ENCODE measurements at places on chromosomes 7 and 10.

DNA sequence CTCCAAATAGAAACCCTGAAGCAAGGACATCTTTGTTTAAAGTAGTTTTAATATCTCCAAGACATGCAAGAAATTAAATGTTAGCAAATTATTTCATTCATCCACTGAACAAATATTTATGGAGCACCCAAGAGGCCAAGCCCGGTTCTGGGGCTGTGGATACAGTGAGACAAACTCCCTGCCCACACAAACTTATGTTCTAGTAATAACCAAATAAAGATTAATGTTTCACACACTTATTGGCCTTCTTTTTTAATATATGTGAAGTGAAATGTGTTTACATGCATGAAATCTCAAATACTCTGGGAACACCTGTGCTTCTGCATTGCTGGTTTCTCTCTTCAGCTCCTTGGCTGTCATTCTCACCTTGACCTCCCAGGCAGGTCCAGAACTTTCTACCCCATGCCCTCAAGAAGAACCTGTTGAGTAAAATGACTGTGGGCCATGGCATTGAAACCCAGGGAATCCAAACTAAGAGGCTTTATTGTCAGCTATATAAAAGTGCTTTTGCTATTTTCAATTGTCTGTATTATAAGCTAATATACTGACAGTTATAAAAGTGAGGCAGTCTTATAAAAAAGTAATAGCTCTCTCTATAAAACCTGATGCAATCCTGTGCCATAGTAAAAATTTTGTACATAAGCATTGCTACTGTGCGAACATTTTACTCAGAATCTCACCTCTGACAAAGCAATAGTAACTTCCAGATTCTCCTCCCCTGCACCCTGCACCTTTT is 43.7 kb downstream of the SVIL start:
- DNase-seq: no peak

- no peak for DNase-seq
These were observed 216.0 kb downstream of the KLF6 start for GRCh38 chr10:3568983-3569382.

GRCh38 chr10:112232670-112233069 is 49.1 kb upstream of the GPAM start:
- no peak for DNase-seq

- DNase-seq: no peak
These were observed 5.0 kb upstream of the PTF1A start for GRCh38 chr10:23187155-23187554.

GRCh38 chr7:158052381-158053060 is 535.1 kb downstream of the PTPRN2 start:
- no peak for DNase-seq

DNA sequence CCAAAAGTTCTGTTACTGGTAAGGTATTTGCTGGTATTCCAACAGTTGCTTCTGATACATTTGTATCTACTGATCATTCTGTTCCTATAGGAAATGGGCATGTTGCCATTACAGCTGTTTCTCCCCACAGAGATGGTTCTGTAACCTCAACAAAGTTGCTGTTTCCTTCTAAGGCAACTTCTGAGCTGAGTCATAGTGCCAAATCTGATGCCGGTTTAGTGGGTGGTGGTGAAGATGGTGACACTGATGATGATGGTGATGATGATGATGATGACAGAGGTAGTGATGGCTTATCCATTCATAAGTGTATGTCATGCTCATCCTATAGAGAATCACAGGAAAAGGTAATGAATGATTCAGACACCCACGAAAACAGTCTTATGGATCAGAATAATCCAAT is 131.0 kb downstream of the AASS start:
- DNase-seq: no peak

DNA sequence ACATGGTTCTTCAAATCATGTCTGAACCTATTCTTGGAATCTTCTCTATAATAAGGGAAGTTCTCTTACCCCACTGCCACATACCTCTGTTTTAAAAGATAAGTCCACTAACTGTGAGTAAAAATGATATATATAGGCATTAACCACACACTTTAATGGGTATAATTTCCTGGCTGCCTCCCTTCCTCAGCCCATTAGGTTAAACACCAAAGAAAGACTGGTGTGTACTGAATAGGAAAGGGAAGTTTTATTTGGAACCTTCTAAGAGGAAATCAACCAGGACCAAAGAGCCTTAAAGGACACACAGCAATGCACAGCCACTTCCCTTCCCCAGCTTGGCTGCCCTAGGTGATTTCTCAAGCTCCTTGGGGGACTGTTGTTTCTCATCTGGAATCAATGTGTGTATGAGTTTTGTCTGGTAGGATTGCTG is 5.0 kb upstream of the WBP1L start:
- DNase-seq: no peak

GRCh38 chr7:5231811-5232484 is 41.9 kb downstream of the WIPI2 start:
- no peak for DNase-seq

GRCh38 chr7:40584667-40585433 is 450.0 kb downstream of the SUGCT start:
- DNase-seq: peak; percentile 73

GRCh38 chr7:151736403-151736909 is 140.5 kb downstream of the PRKAG2 start:
- DNase-seq: peak; percentile 99

DNA sequence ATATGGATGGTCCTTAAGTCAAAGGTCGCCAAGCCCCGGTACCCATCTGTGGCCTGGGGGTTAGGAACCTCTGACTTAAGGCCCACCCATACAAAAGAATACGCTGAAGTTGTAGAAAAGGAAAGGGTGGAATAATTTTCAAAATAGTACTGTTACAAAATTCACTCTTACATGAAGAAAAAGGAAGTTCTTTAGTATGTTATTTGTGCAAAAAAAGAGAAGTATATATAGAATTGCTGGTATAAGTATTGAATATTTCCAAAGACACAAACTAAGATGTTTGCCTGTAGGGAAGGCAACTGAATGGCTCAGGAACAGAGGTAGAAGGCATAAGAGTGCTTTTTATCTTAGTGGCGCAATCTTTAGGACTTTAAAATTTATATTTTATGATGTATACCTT is 78.7 kb downstream of the PRLHR start:
- DNase-seq: no peak

- DNase-seq: no peak
These were observed 221.7 kb upstream of the DKK1 start for GRCh38 chr10:52092390-52092789.

GRCh38 chr7:471866-472639 is 47.6 kb downstream of the PDGFA start:
- peak; percentile 99 for DNase-seq

GRCh38 chr7:87154166-87154565 is 1.9 kb downstream of the DMTF1 start:
- no peak for DNase-seq

DNA sequence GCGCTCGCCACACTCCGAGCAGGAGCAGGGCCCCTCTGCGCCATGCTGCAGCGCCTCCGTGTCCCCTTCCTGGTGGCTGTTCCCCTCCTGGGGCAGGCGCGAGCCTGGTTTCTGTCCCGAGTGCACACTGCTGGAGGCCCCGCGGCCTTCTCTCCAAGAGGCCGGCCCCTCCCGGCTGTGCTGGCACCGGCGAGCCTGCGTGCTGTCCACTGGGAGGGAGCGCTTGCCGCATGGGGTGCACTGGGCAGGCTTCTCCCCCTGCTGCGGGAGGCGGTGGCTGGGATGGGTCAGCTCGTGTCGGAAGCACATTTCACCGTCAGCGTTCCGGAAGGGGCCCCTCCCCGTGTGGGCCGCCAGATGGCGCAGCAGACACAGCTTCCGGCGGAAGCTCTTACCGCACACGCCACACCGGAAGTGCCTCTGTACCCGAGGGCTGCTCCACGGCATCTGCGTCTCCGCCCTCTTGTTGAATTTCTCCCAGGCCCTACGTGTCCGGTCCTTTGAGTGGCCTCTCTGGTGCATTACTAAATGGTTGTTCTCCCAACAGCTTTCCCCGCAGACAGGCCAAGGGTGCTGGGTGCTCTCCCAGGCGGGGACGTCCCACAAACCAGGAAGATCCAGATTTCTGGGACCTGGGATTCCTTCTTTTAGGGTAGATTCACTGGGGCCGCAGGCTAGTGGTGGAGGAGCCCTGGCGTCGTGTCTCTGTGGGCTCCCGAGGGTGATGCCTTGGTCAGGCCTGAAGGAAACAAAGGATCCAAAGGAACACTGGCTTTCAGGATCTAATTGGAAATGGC is 18.7 kb downstream of the ZNF786 start:
- DNase-seq: peak; percentile 11

DNA sequence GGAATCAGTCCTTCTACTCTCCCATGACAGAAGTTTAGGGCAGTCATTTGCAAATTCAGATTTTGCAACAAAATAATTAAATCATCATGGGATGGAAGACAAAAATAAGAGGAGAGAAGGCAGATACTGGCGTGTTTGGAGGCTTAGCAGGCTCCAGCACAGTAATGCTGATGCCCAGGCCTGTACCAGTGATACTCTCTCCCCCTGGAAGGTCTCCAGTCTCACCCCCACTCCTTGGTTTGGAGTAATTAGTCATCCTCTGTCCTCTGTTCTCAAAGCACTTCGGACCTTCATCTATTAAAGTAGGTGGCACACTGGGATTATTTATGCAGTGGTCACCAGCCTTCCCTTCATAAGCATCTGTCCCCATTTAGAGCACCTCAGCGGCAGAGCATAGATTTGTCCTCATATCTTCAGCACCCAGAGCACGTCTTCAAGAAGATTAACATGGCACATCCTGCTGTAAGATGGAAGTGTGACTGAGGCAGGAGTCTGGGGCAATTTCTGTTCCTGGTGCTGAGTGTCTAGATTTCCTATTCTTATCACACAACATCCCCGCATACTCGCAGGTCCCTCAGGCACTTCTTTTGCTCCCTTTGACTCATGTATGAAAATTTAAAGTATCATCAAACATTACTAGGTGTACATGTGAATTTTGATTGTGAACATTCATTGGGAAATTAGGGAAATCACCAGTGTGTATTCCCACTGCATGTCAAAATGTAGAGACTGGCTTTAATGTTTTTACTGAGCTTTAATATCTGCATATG is 31.3 kb upstream of the TRIL start:
- no peak for DNase-seq

GRCh38 chr10:132142396-132143161 is 44.2 kb upstream of the DPYSL4 start:
- peak; percentile 6 for DNase-seq

DNA sequence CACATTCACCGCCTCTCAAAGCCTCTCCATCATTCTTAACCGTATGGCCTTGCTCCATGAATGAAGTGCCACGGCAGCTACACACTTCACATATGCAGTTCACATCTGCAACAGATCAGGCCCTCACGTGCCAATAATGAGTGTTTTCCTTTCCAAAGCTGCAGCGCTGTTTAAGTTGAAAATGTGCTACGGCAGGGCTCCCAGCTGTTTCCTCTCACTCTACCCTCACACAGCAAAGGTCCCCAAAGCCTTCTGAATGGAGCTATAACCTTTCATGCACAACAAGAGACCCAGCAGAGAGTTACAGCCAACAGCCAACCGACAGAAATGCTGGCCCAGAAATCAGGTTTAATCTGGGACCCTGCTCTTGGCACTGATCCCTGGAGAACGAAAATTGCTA is 236.1 kb downstream of the ELMO1 start:
- DNase-seq: no peak

- no peak for DNase-seq
These were observed 18.7 kb downstream of the GRID1 start for GRCh38 chr10:86347856-86348255.

DNA sequence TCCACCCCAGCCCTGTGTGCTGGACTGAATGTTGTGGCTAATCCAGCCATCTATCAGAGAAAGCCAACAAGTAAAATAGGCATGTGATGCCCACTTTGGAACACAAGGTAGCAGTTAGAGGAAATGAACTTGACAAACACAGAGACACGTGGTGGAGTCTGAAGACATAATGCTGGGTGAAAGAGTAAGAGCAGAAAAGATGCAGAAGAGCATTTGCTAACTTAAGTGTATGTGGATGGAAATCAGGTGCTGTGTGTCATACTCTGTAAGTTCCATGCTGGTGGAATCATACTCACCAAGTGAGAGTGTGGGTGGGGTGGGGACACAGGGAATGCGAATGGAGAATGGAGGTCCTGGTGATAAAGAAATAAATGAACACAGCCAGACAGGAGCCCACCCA is 22.8 kb downstream of the WDFY4 start:
- DNase-seq: no peak

GRCh38 chr10:124239696-124240095 is 146.3 kb upstream of the CHST15 start:
- no peak for DNase-seq

DNA sequence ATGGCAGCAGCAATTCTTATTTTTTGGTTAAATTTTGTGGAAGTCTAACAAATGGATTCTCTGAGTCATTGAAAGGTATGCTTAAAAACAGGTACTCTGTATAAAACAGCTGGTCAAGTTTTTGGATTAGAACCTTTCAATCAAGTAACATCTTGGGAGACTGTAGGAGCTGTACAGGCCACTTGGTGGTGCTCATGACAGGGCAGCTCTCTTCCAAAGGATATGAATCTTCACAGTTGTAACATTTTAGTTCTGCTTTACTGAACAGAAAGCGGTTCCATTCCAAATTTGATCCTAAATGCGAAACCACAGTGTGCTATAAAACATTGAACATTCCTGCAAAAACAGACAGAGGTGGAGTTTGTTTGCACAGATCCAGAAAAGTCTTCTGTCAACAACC is 44.5 kb upstream of the AGR3 start:
- DNase-seq: peak; percentile 57

DNA sequence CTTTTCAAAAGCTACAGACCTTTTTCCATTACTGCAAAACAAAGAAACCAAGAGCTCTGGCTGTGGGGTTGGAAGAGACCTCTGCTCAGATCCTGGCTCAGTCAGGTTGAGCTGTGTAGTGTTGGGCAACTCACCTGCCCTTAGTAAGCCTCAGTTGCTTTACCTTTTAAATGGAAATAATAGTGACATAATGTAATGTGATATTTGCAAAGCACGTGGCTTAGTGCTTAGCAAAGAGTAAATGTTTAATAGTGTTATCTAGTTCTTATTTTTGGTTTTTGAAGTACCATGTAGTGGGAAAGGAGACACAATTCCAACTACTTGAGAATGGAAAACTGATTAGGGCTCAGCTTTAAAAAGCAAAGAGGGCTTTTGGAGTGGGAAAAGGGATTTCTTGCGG is 100.2 kb downstream of the SVIL start:
- no peak for DNase-seq
